ENCODE measurements at places on chromosomes 2 and 18.

DNA sequence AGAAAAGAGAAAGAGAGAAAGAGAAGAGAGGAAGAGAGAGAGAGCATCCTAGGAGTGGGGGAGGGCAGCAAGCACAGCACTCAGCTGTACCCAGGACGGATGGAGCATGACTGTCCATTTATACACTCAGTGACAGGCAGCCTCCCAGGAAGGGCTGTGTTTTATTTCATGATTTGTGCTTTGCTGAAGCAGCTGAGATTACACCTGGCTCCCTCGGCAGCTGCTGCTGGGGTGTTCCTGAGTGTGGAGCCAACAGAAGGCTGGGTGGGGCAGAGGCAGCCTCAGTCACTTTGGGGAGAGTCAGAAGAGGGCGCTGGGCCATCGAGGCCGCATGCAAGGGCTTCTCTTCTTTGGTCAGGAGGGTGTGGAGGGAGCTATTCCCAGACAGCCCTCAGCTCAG lies 47.8 kb upstream of the TEX51 start:
- no peak for DNase-seq

DNA sequence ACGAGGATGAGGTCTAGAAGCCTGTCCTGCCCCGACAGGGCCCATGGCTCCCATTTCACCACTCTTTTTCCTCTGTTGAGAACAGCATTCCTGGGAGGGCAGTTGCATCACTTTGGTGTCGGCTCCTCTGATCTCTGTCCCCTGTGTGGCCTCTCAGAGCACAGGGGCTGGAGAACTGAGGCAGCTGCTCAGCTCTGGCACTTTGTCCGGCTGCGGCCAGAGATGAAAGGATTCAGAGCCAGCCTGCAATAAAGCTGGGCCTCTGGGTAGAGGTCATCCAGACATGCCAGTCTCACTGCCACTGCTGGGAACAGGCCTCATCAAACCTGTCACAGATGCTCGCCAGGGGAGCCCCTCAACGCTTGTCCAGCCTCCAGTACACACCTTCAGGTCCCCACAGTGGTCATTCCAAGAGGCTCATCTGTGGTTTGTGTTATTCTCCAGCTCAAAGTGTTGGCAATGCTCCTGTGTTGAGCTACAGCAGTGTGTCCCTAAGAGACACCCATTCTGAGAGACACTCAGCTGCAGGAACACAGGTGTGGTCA lies 13.1 kb upstream of the ROCK2 start:
- no peak for DNase-seq

DNA sequence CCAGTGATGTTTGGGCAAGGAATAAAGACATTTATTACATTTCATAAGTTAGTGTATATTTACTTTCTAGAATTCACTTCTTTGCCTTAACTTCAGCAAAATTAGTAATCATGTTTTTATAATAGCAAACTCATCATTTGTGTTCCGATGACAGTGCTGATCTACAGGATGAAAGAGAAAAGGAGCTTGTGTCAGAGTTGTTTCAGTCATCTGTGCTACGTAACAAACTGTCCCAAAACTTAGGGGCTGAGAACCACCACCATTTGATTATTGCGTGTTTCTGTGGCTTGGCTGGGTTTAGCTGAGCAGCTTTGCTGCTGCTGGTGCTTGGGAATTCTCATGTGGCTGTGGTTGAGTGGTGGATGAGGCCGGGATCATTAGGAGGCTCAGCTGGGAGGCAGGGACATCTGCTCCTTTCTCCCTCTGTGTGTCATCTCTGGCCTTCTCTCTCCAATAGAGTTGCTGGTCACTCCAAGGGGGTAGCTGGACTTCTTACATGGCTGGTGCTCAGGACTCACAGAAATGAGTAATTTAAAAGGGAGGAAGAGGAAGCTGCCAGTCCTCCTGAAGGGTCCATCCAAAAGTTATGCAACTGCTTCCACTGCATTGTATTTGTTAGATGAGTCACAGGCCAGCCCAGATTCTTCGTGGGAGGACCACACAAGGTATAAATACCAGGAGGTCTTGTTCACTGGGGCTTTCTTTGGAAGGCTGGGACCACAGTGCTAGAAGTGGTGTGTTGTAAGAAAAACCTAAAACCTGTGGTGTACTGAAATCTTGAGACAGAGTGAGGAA lies 43.4 kb upstream of the HAAO start:
- DNase-seq = no peak

DNA sequence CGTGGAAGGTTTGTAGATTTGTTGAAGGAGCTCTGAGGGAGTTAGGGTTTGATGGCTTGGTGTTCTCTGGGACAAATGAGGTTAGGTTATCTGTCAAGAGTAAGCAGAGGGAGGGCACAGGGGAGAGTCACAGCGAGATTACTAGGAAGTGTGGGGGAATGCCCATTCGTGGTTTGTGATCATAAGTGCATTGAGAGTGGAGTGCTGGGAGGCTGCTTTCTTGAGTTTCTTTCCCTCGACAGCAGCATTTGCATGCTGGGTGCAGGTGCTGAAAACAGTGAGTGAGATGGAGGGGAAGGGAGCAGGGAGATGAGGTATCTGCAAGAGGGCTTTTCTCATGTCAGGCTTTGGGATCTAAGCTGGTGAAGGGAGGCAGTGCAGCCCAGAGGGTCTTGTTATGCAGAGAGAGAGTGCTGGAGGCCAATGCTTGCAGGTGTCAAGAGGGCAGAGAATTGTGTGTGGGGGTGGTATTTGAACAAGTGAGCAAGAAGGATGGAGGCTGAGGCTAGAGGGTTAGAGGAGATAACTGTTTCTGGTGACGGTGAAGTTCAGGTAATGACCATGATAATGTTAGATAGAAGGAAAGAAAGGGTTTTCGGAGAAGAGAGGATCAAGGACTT lies 8.8 kb downstream of the RALB start:
- no peak for DNase-seq

DNA sequence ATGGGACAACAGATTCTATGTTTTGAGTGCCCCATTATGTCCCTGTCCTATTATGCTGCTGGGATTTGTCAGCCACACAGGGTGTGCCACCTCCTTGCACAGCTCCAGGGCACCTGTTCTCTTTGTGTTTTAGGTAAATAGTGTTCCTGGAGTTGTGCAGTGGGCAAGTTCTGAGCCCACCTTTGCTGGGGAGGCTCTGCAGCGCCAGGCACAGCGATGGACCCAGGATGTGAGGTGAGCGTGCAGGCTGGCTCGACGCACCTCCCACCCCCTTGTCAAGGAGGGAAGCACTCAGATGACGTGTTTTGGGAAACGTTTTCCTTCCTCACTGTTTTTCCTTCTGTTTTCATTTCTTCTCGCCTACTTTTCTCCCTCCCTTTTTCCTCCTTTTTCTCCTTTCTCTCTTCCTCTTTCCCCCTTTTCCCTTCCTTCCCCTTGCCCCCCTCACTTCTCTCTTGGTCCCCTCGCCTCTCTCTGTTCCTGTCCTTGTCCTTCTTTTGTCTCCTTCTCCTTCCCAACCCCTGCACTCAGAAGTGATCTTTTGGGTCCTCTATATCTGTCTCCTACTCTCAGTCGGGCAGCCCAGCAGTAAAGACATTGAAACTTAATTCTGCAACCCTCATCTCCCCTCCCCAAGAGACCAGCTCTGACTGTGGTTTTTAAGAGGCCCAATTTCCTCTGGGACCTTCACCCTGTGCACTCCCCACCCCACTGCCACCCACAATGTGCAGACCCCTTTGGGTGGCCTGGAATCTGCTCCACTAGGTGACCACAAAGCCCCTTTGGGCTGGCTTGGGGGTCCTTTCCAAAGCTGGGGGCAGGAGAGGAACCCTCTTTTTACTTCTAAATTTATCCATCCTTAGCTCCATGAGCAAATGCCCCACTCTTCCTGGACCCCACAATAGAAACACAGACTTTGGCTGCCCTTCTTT lies 104.0 kb downstream of the MCFD2 start:
- DNase-seq = no peak

GRCh38 chr18:49081511-49082155 lies 130.9 kb upstream of the SMAD7 start:
- no peak for DNase-seq

GRCh38 chr2:199581408-199581807 lies 123.7 kb upstream of the SATB2 start:
- DNase-seq = no peak

- DNase-seq = no peak
Measured at GRCh38 chr2:237466211-237466610, 20.8 kb upstream of the MLPH start.

DNA sequence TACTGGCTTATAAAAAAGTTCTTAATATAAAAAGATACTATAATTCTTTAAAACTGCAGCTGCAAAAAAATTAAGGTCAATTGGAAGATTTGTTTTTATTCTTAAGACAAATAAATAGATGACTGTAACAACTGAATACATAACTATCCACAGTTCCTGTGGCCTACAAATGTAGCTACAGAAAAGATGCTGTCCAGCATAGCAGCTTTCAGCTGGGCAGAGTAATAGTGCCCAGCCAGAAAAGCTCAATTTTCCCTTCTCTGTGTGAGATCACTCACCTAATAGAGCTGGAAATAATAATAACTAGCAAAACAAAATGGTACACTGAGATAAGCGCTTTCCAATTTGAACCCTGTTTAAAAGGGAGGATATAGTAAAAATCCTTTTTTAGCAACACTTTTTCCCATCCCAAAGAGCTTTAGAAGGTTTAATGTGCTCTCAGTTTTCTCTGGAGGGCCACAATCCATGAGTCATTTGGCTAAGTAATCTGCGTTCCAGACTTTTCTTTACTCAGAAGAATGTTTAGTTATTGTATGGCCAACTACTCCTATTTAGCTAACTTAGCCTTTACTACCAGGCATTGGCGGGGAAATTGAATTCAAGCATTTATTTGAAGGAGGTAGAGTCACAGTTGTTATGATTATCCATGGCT lies 158.1 kb upstream of the SLC39A10 start:
- DNase-seq = no peak

GRCh38 chr18:12886498-12887126 lies 2.6 kb upstream of the PTPN2 start:
- no peak for DNase-seq

DNA sequence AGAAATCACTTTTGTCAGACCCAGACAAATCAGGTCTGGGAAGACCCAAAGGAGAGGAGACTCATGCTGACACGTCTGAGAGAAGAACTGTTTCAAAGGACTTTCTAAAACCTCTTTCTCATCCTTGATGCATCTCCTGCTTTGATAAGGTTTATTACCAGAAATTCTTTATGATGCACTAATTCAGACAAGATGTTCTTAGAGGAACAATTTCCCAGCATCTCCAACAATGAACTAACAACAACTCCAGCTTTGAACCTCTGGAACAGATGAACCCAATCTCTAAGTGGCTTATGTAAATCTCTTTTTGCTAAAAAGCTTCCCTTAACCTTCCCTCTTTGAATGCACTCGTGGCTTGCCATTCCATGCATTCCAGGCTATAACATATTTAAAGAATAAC lies 15.9 kb upstream of the SERPINB11 start:
- DNase-seq = no peak

- DNase-seq = no peak
Measured at GRCh38 chr18:48079885-48080284, 149.4 kb upstream of the SMAD2 start.

DNA sequence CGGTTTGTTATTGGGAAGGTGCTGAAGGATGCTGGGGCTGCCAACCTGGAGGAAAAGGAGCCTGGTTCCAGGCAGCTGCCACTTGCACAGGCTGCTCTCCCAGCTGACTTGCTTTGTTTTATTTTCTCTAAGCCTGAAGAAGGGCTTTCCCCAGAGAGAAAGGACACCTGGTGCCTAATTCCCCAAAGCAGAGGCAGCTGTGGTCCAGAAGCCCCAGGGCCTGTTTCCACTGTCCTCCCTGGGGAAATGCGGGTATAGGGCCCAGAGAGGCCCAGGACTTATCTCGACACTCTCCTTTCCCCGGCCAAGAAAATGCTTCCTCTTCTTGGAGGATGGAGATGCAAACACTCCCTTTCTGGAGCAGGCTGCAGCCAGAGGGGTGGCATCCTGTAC lies 30.1 kb downstream of the INO80C start:
- no peak for DNase-seq

GRCh38 chr2:66437109-66437690 lies 2.3 kb downstream of the MEIS1 start:
- no peak for DNase-seq

DNA sequence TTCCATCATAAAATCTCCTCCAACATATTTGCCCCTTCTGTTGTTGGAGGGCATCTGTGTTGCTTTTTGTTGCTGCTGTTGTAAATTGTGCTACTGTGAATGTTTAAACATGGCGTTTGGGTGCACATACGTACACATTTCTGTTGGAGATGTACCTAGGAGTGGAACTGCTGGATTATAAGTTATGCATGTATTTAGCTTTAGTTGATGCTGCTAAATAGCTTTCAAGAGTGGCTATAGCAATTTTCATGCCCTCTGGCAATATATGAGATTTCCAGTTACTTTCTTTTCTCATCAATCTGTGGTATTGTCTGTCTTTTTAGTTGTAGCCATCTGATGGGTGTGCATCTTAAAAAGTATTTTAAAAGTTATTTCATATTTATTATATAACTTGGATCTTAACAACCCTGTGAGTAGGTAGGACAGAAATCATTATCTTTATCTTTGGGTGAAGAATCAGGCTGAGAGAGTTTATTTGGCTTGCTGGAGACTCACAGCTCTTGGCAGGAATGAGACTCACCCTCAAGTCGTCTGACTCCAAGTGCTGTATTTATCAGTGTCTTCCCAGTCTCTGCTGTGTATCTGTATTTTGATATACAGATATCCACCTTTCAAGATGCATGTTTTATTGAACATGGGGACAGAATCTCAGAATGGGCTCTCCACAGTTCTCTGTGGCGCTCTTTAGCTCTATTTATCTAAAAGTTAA lies 16.9 kb downstream of the ZNF236 start:
- DNase-seq = no peak

GRCh38 chr2:53460347-53460746 lies 307.3 kb upstream of the CHAC2 start:
- DNase-seq = no peak

DNA sequence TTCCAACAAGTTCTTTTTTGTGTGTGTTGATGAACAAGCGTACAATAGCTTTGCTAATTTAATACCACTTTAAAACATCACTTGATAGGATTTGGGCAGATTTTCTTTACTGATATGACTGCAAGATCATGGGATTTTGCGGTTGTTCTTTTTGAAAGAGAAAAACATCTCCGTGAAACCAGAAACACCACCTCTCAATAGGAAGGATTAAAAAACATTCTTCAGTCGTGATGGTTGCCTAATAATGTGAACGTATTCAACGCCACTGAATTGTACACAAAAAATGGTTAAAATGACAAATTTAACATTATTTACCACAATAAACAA lies 19.3 kb downstream of the RBMS1 start:
- DNase-seq = no peak

DNA sequence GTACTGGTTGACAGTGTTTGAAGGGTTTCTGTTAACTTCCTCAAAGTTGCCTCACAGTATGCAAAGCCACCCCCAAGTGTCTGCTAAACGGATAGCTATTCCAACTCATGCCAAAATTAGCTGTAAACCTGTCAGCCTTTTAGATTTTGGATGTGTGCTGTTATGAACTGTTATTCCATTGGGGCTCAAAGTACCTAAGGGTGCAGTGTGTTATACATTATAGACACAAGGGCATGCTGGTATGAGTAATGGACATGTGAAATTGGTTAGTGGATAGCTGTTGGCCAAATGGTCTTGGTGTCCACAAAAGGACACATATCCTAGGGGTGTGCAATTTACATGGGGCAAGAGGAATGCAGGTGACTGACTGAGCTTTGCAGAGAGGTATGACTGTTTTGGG lies 33.7 kb upstream of the CCBE1 start:
- DNase-seq = no peak

- DNase-seq = no peak
Measured at GRCh38 chr18:32362484-32362883, 108.2 kb downstream of the GAREM1 start.
